ENCODE measurements at places on chromosomes 16 and 17.

- peak; percentile 93 for DNase-seq
Observed at GRCh38 chr16:53099318-53100130, 44.7 kb downstream of the CHD9 start.

DNA sequence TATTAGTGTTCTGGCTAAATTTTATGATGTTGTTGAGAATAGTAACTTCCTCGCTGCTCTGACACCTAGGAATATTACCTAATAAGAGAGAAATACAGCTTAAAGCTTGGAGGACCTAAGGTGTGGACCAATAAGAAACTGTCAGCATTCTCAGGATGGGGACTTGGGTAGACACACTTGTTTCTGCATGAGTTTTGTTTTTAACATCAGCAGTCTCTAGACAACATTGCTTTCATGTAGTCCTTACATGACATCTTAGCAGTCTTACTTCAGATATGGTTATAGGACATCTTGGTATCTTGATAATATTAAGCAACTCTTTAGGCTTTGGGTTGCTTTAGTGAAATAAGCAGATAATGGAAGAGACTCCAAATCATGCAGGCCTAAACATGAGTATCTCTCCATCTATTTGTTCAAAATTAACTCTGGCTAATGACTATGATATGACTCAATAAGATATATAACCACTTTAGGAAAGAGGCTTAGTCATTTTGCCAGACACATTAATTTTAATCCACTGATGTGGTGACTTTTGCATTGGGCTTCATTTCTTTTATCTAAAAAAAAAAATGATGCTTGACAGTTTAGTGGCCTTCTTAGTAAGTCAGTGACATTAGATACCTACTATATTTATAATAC, 84.5 kb downstream of the WNT3 start:
- DNase-seq = peak; percentile 64

DNA sequence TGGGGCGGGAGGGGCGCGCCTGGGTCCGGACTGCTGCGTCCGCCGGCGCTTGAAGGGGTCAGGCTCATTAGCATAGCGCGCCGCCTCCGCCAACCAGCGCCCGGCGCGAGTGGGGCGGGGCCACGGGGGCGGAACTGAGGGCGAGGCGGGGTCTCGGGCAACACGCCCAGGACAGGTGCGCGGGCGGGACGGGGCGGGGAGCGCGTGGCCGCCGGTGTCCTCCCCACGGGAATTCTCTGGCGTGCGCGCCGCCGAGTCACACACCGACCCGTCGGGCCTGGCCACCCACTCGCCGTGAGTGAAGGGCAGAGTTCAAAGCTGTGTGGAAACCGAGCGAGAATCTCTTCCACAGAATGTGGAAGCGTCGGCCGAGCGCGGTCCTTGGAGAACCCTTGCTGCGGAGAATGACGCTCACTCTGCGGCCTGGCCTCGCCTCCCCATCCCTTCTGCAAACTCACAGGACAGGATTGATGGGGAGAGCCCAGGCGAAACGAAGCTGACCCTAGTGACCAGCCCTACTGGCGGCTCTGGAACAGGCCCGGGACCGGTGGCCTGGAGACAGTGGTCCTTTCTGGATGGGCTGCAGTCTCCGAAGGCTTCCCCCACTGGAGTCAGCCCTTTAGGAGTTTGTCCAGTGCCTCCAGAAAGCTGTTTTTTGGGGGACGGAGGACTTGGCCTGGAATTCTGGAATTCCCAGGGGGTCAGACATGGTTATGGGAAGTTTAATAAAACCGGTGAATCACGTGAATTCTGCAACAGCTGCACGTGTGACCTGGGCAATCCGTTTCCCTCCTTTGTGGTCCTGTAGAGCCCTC, at the start of gene SNAI3:
TSS of gene SNAI3 (minus strand) at position 69 of the 815 bp plus-strand sequence. CDS start 101 bp downstream, outside the sequence.
- DNase-seq = peak; percentile 44

- DNase-seq = no peak
Observed at GRCh38 chr17:2880050-2880449, 83.8 kb downstream of the RAP1GAP2 start.

DNA sequence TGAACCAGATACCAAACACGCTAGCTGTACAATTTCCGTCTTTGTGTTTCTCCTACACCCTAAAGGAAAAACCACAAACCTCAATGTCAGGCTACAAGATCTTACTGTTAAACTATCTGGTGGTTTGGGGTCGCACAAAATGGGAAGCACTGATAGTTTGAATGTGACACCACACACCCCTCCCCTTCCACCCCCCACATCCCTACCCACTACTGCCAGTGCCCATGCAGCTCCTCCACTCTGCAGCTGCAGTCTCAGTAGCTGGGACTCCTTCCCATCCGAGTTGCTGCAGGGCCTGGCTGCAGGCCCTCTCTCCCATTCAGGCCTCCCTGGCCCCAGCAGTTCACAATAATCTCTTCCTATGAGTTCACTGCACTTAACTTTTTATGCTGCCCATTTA, 18.4 kb downstream of the TRAP1 start:
- DNase-seq = no peak

GRCh38 chr17:3827124-3827773, 18.8 kb downstream of the NCBP3 start:
- DNase-seq = peak; percentile 67

GRCh38 chr17:81097943-81098308, 63.0 kb downstream of the BAIAP2 start:
- peak; percentile 52 for DNase-seq

DNA sequence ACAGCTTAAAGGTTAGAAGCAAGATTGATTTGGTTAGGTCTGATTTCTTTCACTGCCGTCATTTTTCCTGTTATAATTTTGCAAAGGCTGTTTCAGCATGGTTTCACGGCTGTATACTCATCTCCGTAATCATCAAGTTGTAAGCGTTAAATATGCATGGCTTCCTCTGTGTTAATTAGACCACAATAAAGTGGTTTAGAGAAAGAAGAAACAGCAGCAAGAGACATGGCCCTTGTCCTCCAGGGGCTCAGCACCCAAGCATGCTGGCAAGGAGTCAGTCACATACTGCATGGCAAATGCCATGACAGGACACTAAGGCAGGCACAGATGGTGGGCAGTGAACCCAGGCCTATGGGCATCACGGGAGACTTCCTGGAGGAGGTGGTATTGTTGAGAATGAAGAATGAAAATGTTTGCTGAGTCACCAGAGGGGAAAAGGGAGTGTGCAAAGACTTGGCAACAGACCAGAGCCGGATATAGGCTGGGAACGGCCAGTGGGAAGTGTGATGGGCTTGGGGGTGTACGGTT, 61.4 kb upstream of the PLCG2 start:
- no peak for DNase-seq

DNA sequence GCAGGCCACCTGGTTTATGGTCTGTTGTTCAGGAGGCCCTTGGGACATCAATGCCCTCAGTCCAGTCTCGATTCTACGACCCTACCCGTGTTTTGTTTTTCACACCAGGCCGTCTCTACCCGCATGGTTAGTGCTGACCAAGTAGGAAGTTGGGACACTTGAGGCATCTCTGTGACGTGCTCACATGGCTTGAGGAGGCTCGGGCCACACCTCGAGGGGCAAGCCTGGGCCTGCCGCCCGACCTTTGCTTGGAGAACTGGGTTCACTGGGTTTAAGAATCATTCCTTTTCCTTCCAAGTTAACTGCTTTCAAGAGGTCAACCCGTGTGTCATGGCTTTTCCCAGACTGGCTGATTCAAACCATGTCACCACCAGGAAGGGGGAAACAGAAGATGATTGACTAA, 86.8 kb downstream of the CMIP start:
- no peak for DNase-seq

DNA sequence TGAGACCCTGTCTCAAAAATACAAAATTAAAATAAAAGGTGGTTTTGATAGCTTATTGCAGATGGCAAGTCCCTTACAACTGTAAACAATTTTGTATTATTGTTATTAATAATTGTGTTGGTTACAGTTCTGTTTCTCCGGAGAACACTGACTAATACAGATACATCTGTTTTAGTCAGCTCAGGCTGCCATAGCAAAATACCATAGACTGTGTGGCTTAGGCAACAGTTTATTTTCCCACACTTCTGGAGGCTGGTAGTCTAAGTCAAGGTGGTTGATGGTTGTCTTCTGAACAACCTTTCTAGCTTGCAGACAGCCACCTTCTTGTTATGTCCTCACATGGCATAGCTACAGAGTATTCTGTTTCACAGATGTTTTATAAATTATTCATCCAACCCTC, 14.2 kb upstream of the IL21R start:
- DNase-seq = no peak

GRCh38 chr17:75516619-75517296, 430 bp downstream of the TSEN54 start:
- DNase-seq = peak; percentile 28

DNA sequence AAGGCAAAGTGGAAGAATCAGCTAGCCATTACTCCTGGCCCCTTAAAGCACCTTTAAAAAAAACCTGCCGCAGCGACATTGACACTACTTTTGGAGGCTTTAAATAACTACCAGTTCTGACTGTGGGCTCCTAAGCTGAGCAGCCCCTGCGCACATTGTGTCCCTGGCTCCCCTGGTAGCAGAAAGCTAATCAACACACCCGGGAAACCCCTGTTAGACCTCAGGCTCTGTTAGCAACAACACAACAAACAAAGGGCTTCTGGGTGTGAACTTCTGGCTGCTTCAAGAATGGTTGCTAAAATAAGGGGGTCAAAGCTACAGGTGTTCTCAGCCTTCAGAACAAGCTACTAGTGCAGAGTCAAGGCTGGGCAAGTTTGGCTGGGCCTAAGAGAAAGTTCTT, 83.6 kb downstream of the TMEM100 start:
- no peak for DNase-seq

GRCh38 chr16:71893888-71894228, 1.5 kb upstream of the IST1 start:
- no peak for DNase-seq

- DNase-seq = no peak
Observed at GRCh38 chr17:45114117-45114932, 18.0 kb downstream of the PLCD3 start.

- no peak for DNase-seq
Observed at GRCh38 chr17:39150104-39150634, 1.3 kb downstream of the PLXDC1 start.

DNA sequence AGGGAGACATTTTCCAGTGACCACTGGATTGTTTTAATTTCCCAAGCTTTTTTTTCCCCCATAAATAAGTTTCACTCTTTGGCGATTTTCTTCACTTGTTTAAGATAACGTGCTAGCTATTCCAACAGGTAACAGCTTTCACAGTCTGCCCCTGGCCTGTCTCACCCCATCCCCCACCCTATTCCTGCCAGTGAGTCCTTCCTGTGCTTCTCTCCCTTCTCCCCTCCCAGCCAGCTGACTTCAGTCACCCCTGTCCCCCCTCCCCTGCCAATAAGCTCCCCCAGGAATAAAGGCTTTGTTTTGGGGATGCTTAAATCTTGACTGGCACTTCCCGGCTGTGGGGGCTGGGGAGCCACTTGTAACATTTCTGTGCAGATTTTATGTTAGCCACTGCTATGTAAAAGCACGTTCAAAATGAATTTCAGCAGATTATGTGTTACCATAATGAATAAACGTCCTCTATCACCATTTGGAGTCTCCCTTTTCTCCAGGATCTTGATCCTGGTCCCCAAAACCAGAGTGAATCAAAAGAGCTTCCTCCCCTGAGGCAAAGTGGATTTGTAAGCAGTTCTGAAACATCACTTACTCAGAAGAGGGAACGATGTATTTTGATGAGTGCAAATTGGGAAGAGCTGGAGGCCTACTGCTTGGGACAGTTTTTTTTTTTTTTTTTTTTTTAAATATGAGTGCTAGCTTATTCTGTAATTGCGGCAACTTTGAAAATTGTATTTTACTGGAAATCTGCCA, 58.2 kb downstream of the IGF2BP1 start:
- DNase-seq = no peak

GRCh38 chr17:58279016-58279711, 1.6 kb downstream of the MPO start:
- DNase-seq = no peak

GRCh38 chr17:19348081-19348650, 14.4 kb downstream of the B9D1 start:
- no peak for DNase-seq

DNA sequence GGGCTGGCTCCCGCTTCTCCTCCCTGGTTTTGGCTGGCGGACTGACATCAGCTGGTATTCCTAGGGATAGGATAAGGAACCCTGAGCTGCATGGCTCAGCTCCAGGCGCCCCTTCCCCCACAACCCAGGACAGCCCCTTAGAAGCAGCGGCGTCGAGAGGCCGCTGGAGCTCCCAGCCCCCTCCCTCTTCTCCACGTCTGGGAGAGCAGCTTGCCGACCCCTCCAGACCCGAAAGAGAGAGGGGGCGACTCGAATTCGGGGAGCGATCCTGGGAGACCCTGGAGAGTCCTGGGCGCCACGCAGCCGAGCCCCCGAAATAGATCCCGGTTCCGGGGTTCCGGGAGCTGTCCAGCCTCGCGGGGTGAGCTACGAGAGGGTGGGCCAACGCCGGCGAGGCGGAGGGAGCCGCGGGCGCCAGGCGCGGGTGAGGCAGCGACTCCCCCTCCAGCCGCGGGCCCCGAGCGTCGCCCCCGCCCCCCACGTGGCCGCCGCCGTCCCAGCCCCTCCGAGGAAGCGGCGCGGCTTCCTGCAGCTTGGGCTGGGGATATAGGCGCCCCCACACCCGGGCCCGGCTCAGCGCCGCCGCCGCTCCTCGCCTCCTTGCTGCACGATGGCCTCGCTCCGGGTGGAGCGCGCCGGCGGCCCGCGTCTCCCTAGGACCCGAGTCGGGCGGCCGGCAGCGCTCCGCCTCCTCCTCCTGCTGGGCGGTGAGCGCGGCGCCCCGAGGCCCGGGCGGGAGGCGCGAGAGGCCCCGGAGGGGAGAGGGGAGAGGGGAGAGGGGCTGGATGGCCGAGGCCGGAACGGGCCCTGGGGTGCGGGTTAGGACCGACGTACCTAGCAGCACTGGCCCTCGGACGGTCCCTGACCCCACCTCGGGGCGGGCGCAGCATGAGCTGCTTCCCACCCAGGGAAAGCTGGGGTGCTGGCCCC, at the start of gene RAMP2:
TSS of gene RAMP2 (plus strand) at position 576 of the 930 bp plus-strand sequence. CDS start at position 611, 35 bp downstream.
- peak; percentile 27 for DNase-seq

- peak; percentile 83 for DNase-seq
Observed at GRCh38 chr16:86783636-86784626, 205.6 kb downstream of the FOXL1 start.

- DNase-seq = peak; percentile 17
Observed at GRCh38 chr17:72804949-72805707, 287.4 kb downstream of the SLC39A11 start.

GRCh38 chr16:31149894-31150890, at the start of gene PRSS36:
Gene PRSS36 (minus strand): TSS chr16:31150066. CDS start chr16:31150035, 31 bp downstream.
- no peak for DNase-seq

GRCh38 chr17:63834431-63835166, 7.1 kb upstream of the FTSJ3 start:
- peak; percentile 83 for DNase-seq

- DNase-seq = no peak
Observed at GRCh38 chr17:66920435-66920834, 44.1 kb upstream of the CACNG4 start.
